DND-41 (cell line): ENCODE measurements at places on chromosomes 7 and 10.

DNA sequence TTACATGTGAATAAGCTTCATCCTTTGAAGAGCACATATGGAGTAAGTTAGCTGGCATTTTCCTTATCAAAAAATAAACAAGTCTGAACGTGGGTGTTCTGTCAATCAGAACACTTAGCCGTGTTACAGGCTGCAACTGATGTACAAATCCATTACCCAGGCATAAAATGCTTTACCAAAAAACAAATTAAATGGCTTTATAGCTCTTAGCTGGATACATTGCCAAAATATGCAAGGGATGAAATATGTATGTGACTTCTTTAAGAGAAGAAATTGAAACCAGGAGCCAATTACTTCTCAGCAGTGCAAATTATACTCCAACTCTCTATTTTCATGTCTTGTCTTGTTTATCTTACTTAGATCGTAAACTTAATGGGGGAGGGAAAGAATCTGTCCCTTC, 214.8 kb downstream of the DGKB start:
- DNase-seq, result no peak

- DNase-seq, result no peak
These were observed 164.3 kb upstream of the PHYHIPL start for GRCh38 chr10:59011972-59012632.

DNA sequence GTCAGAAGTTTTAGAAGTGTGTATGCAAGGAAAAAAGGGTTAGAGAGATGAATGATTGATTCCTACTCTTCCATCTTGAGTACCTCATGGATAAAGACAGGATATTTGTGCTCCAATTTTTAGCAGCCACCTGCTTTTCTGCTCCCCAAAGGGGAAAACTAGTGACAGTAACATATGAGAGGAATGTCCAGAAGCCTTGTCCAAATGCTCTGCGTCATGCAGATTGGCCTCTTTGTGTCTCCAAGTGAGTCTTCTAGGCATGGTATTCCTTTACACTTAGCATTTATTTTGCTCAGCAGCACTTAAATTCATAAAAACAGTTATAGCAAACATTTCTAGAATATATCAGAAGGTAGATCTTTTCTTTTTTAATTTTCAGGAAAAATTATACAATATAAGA, 306.8 kb downstream of the CNTNAP2 start:
- DNase-seq, result no peak

DNA sequence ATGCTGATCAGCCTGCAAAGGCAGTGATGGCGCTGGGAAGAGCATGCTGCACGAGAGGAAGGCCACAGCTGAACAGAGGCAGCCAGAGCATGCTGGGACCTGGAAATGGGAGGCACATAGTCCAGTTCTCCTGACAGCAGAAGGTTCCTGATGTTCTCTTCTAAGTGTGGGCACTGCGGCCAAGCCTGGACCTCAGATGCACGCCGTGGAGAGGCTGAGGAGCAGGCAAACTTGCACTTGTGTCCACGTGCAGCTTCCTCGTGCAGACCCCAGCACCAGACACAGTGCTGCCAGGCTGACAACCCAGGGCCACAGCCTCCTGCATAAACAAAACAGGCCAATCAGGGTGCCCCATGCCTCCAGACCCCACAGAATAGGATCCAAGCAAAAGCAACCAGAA, 93.5 kb upstream of the LANCL2 start:
- no peak for DNase-seq

DNA sequence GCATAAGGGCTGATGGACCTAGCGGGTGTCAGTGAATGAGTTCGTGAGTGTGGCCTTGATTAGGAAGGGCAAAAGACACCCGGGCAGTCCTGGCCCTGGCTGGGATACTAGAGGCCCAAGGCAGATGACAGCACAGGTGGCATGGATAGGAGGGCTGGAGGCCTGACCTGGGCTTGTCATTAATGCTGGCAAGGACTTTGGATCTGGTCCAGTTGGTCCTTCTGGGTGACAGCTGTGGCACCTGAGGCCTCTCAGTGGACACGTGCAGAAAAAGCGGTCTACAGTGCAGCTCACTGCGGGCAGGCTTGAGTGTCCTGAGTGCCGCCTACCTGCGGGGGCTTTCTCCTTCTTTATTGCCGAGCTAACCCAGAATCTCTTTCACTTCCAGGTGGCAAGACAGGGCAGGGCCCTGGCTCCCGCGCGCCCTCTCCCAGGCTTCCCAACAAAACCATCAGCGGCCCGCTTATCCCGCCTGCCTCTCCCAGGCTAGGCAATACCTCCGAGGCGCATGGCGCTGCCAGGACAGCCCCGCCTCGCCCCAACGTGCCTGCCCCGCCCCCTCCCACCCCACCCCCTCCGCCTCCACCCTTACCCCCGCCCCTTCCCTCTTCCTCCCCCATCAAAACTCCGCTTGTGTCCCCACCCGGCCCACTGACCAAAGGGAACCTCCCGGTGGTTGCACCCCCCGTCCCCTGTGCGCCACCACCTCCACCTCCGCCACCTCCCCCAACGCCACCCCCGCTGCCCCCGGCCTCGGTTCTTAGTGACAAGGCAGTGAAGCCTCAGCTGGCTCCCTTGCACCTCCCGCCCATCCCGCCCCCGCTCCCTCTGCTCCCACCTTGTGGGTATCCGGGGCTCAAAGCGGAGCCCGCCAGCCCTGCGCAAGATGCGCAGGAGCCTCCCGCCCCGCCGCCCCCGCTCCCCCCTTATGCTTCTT, 77.4 kb downstream of the WIPF3 start:
- DNase-seq, result no peak

DNA sequence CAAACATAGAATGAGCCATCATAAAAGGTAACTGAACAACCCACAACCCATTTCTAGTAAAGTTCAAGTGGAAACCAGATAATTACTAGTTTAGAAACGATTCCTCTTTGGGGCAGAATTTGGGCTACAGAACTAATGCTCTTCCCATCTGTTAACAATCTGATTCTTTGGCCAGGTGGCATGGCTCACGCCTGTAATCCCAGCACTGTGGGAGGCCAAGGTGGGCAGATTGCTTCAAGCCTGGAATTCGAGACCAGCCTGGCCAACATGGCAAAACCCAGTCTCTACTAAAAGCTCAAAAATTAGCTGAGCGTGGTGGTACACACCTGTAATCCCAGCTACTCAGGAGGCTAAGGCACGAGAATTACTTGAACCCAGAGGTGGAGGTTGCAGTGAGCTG, 18.5 kb downstream of the CYP51A1 start:
- no peak for DNase-seq

GRCh38 chr7:123863461-123863860, 18.5 kb downstream of the HYAL4 start:
- DNase-seq, result no peak

- no peak for DNase-seq
These were observed 76.4 kb upstream of the CDC14C start for GRCh38 chr7:48847917-48848316.

GRCh38 chr10:119090968-119091367, 10.4 kb upstream of the EIF3A start:
- DNase-seq, result no peak

DNA sequence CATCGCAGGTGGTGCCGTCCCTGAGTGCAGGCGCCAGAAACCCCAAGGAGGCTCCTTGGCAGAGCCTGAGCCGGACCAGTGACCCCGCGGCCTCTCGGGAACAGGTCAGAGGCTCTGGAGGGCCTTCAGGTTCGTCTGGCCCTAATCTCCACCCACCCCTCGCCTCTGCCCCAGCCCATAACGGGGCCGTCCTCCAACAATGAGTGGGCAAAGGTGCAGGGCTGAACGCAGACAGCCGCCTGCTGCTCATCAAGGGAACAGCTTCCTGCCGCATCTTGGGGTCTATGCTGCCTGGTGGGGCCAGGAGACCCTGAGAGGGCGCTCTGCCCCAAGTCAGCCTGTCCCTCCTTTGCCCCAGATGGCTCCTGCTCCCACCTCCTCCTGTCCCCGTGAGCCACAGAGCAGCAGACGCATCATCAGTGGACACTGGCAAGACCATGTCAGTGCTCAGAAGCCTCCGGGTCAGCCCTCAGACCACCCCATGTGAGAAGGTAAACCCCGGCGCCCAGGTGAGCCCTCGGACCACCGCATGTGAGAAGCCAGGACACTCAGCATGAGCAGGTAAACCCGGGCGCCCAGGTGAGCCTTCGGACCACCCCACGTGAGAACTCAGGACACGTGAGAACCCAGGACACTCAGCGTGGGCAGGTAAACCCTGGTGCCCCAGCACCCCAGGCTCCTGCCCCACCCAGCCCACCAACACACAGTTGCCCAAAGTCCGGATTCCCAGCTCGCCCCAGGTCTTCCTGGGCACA, 142.0 kb downstream of the PTPRN2 start:
- DNase-seq, result no peak

- no peak for DNase-seq
These were observed 179.4 kb downstream of the CACNA2D1 start for GRCh38 chr7:82263920-82264782.

DNA sequence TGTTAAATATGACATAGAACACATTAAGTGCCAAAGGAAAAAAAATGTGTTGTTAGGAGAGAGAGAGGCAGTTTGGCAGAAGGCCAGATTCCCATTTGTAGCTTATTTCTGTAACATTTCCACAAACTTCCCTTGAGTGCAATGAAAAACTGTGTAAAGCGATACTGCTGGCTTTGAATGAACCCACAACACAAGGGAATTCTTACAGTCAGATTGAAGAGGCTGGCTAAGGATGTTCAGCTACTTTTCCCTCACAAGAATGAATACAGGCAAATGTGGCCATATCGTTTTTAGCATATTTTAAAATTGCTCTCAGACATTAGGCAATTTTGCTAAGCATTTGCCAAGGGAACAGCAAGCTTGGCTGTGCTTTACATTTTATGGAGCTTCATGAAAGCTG, 614.1 kb upstream of the FZD8 start:
- no peak for DNase-seq

DNA sequence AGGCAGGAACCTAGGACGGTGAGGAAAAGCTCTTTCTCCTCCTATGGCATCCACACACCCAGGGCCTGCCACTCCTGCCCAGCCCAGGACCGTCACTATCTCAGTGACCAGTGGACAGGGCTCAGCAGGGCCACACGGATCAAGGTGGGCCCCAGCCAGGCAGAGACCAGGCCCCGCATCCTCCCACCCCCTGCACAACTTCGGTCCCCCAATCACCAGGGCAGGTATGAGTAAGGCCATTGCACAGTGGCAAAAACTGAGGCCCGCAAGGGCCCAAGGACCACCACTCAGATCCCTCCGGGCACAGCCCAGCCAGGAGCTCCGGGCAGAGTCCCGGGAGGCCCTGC, 30.3 kb downstream of the OAT start:
- DNase-seq, result no peak

DNA sequence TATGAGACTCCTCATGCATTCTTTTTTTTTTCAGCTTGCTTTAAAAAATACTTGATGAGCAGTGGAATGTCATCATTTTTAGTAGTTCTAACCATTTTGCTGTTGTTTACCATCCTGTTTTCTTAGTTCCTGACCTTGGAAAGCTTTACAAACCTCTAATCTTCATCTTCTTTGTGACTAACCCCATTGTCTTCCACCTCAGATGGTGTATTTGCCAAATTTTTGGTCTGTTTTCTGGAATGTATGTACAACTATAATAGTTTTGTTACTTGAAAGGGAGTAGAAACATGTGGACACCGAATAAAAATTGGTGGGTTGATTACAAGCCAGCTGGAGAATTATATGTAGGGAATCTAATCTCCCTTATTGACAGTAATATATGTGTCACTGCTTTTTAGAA, 172.7 kb downstream of the SND1 start:
- DNase-seq, result no peak

DNA sequence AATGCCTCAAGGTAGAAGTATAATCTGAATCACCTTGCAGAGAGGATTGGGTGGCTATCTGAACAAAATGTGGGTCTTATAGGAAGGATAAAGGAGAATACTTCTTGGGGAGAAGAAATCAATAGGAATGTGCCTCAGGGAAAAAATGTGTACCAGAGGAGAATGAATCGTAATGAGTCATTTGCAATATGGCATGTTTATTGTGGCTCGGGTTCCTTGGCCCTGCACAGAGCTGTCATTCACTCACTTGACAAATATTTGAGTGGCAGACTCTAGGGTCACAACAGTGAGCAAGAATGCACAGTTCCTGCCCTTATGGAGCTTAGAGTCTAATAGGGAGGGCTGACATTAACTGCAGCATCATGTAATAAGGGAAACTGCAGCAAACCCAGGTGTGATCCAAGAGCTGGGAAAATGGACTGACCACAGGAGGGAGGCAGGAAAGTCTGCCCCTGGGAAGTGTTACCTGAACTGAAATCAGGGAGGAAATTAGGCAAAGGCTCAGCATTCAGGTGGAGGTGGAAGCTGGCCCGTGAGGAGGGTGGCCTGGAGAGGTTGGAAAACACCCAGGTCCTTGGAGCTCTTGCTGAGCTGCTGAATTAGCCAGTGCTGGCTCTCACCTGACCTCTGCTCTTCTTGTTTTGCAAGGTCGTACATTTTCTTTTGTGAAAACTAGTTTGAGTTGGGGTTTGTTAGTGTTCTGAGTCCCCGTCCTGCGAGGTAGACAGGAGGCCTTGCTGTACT, 203.9 kb downstream of the FRMD4A start:
- no peak for DNase-seq

DNA sequence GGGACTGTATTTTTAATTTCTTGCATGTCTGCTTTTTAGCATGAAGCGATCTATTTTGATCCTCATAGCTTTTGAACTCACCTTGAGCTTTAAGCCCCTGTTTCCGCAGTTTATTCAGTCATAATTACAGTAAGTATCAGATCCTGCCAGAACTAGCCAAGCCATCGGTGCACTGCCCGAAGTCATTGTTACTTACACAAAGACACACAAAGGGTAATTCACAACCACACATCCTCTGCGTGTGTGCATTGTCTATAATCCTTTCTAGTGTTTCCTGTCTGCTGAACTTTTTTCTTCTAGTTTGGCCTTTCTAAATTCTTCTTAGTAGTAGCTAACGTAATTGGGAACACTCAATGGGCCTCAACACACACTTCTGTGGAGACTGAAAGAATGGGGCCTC, 133.0 kb downstream of the SFMBT2 start:
- DNase-seq, result no peak

GRCh38 chr7:65438598-65438997, 64.9 kb downstream of the ZNF92 start:
- no peak for DNase-seq

DNA sequence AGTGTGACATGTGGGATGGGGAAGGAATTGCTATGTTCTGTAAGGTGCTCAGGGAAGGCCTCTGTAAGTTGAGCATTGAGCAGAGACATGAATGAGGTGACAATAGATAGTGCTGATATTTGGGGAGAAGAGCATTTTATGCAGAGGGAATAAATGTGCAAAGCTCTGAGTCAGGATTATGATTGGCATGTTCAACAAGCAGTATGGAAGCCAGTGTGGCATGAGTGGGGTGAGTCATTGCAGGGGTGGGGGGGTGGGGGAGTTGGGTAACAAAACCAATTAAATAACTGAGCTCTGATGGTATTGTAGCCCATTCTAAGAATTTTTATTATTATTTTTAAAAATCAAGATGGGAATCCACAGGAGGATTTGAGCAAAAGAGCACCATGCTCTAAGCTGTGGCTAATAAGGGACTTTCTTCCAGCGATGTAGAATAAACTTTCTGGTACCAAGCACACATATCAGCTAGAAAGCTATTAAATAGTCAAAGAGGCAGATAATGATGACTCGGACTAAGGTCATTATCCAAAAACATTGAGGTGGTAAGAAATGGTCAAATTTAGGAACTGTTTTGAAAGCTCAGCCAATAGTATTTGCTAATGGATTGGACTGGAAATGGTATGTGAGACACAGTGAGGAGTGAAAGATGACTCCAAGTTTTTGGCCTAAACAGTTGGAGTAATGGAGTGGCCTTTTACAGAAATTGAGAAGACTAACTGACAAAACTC, 96.4 kb downstream of the PRKG1 start:
- no peak for DNase-seq
